ENCODE measurements at places on chromosomes 4 and X.

GRCh38 chr4:12545812-12546211, 938.3 kb downstream of the RAB28 start:
- DNase-seq = no peak

GRCh38 chrX:68203211-68203610, 230.1 kb downstream of the OPHN1 start:
- no peak for DNase-seq

DNA sequence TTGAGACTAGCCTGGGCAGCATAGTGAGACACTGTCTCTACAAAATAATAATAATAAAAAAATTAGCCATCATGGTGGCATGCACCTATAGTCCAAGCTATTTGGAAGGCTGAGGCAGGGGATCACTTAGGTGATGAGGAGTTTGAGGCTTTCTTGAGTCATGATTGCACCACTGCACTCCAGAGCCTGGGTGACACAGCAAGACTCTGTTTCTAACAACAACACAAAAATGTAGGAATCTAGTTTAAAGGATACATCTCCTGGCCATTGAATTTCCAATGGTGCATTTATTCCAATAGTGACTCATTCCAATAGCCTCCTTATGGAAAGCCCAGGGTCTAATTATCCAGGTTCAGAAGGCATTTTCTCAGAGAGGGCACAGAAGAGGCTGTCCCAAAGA, 21.9 kb upstream of the HERC6 start:
- no peak for DNase-seq

DNA sequence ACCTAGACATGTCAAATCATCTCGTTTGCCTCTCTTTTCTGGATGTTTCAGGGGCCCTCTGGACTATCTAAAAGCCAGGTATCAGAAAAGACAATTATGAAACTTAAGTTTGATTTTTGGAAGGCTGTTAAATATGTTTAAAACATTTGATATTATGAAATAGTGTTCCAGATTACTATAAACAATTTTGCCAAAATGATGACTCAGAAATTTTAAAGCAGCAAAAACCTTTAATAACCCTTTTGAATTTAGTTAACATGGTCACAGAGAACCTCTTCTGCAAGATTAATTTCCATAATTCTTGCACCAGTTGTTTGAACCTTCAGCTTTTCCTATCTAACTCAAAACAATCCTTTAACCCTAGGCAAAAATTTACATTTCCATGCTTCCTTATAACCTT, 18.8 kb upstream of the FAM47E start:
- no peak for DNase-seq

- no peak for DNase-seq
These were observed 97.0 kb downstream of the AFAP1 start for GRCh38 chr4:7842384-7843279.

GRCh38 chr4:91116861-91117260, 989.7 kb downstream of the CCSER1 start:
- DNase-seq = no peak

DNA sequence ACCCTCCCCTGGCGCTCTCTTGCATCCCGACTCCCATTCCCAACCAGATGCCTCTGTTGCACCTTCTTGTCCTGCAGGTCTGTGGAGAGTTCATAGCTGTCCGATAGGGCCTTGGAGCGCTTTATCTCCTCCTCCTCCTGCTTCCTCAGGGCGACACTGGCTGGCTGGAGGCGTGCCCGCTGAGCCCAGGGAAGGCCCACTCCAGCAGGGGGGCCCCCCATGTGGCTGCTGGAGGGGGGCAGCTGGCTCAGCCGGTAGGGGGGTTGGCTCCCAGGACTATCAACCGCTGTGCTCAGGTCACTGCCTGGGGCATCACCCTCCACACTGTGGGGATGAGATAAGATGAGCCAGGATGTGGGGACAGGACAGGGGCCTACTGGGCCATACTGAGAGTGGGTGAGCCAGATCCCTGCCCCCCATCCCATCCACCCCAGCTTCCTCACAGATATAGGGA, 25.6 kb downstream of the IQSEC2 start:
- DNase-seq = no peak

DNA sequence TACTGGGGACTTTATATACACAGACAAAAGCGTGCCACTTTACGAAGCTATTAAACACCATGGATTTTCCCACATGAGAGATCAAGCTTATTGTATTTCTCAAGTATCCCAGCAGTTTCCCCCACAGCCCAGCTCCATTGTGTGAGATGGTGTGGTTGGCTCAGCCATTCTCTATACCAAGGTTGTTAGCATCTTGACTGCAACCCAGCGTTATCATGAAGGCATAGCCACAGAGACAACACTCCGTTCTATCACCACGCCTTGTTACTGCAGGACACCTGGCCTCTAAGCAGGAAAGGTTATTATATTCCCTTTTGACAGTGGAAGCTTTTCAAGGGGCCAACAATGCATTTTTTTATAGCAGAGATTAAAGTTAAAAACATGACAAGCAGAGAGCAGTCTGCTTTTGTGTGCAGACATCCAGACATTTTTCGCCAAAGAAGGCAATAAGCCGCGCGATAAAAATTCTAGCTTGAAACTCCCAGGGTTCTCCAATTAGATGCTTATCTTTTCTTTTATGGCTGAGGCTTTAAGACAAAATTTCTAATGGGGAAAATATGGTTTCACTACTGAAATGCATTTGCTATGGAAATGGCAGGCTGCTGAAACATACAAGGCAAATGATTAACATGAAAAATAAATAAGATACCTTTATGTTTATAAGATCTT, 206.1 kb downstream of the MID1 start:
- DNase-seq = no peak

GRCh38 chr4:83054928-83055327, 19.9 kb downstream of the COPS4 start:
- DNase-seq = no peak

- DNase-seq = no peak
These were observed at the start of gene KIT for GRCh38 chr4:54657551-54658251. Gene KIT (plus strand): TSS chr4:54657957. CDS start chr4:54658015, 58 bp downstream.

- no peak for DNase-seq
These were observed 593 bp upstream of the JAKMIP1 start for GRCh38 chr4:6200922-6201362.

DNA sequence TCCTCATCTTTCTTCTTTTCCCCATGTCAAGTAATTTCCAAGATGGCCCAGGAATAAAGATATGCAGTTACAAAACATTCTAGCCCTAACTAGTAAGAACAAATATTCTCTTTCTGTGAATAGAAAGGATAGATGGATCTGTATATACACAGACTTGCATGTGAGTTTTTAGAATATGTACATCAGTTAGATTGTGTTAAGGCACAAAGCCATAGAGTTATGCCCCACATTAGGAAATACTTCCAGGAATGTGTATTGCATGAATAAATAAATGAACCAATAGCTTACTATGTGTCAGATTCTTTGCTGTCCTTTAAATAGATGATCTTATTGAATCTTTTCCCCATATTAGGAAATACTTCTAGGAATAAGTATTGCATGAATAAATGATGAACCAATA, 46.0 kb upstream of the TMPRSS11E start:
- no peak for DNase-seq

GRCh38 chrX:134891652-134892051, 99.1 kb upstream of the SMIM10 start:
- DNase-seq = no peak

- DNase-seq = no peak
These were observed 6.5 kb downstream of the CENPU start for GRCh38 chr4:184727430-184727829.

- no peak for DNase-seq
These were observed 3.3 kb upstream of the GPRASP2 start for GRCh38 chrX:102708900-102709299.

DNA sequence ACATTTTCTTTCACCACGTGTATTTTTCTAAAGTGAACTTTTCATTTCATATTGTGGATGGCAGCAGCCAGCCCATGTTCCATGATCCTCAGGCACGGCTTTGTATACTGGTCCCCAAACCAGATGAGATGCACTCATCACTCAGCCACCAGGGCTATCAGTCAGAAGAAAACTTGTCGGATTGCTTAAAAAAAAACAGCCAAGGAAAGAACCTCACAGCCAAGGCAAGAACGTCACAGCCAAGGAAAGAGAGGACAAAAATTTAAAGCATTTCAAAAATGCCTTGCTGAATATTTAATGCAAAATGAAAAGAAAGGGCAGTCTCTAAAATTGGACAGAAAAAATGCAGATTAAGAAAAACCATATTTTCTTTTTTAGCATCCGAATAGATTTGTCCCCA, 333.3 kb downstream of the PDGFC start:
- DNase-seq = no peak

DNA sequence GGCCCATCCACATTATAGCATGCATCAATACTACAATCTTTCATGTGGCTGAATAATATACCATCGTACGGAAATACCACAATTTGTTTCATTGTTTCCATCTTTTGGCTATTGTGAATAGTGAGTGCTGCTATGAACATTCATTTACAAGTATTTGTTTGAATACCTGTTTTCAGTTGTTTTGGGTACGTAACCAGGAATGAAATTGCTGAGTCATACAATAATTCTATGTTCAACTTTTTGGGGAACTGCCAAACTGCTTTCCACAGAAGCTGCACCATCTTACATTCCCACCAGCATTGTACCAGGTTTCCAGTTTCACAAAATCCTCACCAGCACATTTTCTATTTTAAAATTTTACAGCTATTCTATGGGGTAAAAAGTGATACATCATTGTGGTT, 28.5 kb upstream of the MANBA start:
- DNase-seq = no peak

DNA sequence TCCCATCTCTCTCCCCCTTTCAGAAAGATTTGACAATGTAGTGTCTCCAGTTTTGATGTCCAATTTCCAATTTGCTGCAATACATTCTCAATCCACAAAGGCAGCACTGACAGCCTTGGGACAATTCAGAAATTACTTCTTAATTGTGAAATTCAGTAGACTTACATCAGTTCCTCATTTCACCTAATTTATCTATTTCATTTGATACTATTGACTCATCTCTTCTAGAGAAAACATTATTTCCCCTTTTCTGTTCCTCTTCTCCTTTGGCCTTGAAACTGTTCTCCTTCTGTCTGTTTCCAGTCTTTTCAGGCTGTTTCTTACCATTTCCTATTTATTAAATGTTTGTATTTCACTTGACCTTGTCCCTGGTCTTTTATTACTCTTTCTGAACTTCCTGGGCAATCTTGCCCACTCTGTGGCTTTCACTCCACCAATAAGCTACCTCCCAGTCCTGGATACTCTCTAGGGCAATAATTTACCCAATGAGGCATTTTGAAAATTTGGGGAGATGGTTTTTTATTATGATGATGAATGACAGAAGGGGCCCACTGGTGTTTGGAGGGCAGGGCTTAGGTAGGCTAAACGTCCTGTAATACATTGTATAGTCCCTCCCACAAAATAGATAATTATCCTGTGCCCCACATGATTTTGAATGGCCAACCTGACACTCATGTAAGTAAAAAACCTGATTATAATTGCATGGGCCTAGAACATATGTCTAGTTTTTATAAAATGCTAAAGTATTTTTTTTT, 498.0 kb upstream of the BOD1L1 start:
- DNase-seq = no peak

DNA sequence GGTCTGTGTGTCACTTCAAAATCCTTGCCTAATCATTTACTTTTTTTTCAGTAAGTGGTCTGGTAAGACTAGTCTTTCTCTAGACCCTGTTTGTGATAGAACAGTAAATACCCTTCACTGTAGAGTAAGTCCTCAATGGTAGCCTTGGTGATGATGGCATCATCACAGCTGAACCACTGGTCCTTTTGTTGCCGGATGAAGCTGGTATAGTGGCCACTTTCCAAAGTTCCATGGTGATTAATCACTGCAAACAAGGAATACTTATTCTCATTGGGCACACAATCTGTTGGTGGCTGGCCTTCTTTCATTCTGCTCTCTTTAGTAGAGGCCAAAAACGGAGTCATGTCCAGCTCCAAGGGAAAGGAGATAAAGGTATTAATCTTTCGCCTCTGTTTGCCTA, 2.9 kb downstream of the USP51 start:
- DNase-seq = no peak

GRCh38 chr4:64883087-64883807, 474.0 kb upstream of the TECRL start:
- DNase-seq = no peak

- DNase-seq = no peak
These were observed 20.2 kb upstream of the TMEM184C start for GRCh38 chr4:147596981-147597380.

GRCh38 chr4:3360777-3361176, 68.0 kb downstream of the RGS12 start:
- DNase-seq = no peak

DNA sequence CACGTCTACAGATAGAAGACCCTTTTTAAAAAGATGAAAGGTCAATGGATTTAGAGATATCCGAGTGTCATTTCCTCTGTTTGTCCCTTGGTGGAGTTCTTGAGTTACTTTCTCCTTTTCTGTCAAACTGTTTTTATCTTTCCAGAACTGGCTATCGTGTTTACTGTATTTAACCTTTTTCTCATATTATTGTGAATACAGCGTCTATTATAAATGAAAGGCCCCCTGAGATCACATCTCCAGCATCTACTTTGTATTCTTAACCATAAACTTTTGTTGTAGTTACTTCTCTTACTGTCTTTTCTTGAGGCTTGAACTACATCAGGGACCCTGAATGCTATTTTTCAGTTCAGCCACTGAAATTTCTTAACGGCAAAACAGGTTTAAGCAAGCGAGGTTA, 4.0 kb upstream of the PCDH7 start:
- DNase-seq = no peak

- DNase-seq = no peak
These were observed 772.0 kb downstream of the TECRL start for GRCh38 chr4:63637270-63637669.

DNA sequence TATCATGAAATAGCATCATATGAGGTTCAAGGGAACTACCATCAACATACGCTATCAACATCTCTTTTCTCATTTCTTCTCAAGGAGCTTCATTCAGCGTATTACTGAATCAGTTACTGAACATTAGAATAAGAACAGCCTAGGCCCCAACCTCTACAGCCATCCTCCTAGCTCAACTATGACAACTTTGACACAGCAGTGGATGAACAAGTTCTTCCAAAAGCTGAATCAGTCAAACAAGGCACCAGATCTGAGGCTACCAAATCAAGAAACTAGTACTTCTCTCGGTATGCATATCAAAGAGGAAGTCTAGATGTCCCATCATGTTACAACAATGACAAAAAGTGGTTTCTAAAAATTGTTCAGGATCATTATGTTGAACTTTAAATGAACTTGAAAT, 57.4 kb downstream of the GATB start:
- DNase-seq = no peak

GRCh38 chr4:76984788-76985211, 35.2 kb downstream of the SEPTIN11 start:
- no peak for DNase-seq

GRCh38 chrX:68084765-68085164, 348.5 kb downstream of the OPHN1 start:
- DNase-seq = no peak

DNA sequence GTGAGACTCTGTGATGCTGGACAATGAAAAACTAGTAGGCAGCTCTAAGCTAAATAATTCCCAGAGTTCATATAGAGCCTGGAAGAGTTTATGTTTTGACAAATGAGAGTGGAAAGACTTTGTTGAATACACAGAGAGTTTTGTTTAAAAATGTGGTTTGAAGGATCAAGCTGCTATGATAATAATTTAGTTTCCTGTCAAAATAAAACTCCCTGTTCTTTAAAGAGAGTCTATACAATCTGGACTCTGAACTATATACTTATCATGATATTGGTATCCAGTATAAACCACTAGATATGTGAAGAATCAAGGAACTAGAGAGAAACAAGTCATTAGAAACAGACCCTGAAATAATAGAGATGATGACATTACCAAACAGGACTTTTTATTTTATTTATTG, 158.6 kb downstream of the C4orf33 start:
- no peak for DNase-seq

GRCh38 chr4:40621592-40622512, 7.8 kb downstream of the RBM47 start:
- DNase-seq = no peak
